HEK293T (cell line): ENCODE measurements at places on chromosomes 11 and 22.

DNA sequence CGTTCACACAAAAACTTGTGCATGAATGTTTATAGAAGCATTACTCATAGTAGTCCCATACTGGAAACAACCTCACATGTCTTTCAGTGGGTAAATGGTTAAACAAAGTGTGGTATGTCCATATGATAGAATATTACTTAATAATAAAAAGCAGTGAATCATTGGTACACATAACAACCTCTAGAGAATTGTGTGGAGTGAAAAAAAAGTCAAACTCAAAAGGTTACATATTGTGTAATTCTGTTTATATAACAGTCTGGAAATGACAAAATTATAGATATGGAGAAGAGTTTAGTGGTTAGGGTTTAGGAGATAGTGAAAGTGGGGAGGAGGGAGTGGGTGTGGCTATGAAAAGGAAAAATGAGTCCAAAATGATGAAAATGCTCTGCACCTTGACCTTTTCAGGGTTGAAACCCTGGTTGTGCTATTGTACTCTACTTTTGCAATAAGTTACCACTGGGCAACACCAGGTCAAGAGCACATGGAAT lies 243.4 kb upstream of the DDI1 start:
- DNase-seq, result no peak

- DNase-seq, result no peak
Measured at GRCh38 chr22:45421349-45422055, 8.0 kb downstream of the RIBC2 start.

DNA sequence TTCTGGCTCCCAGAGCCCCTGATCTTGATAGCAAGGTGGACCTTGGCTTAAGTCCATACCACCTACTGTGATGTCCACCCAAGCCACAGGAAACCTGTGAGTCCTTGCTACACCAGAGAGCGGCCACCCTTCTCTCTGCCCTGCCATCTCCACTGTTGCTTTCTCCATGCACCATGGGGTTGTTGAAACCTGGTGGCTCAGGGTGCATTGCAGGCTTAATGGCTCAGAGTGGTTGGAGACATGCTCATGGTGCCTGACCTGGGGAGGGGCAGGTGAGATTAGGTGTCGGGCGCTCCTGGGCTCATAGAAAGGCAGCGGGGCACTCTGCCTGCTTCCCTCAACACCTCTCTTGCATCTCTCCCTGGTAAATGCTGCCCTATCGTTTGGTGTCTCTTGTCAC lies 25.0 kb upstream of the CACNG2 start:
- DNase-seq, result no peak

- DNase-seq, result no peak
Measured at GRCh38 chr11:131978351-131978750, 607.9 kb downstream of the NTM start.

DNA sequence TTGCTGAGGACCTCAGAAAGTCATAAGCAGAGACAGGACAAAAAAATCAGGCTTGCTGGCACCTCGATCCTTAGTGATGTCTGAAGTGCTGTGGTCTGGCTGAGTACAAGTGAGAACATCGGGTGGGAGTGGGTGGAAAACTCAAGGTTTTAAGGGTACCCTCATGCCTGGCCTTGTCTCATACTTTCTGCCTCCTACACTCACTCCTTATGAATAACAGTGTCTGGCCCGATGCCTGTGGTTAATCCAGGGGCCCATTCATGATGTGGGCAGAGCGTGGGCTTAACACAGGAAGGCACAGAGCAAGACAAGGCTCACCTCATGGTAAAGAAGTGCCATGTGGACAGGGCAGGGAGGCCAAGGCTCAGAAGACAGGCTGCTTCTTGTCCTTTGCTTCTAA lies 11.0 kb upstream of the UCP3 start:
- DNase-seq, result no peak

DNA sequence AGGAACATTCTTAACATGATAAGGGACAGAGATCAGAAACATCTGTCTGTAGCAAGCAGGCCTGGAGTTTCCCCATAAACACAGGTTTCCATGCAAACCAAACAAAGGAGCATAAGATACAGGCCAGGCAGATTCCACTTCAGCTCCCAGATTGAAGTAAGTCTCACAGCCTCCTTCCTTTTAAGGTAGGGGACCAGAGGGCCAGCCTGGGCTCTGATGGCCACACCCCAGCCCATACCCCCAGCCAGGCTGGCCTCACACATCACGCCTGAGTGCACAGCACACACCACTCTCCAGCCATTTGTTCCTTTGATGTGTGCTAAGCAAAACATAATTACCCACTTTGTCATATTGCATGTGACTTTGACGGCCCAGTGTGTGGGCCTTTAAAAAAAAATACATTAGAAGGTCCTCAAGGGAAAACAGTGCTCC lies 518.7 kb downstream of the NTM start:
- no peak for DNase-seq

- no peak for DNase-seq
Measured at GRCh38 chr11:102208835-102209234, 98.6 kb downstream of the YAP1 start.

DNA sequence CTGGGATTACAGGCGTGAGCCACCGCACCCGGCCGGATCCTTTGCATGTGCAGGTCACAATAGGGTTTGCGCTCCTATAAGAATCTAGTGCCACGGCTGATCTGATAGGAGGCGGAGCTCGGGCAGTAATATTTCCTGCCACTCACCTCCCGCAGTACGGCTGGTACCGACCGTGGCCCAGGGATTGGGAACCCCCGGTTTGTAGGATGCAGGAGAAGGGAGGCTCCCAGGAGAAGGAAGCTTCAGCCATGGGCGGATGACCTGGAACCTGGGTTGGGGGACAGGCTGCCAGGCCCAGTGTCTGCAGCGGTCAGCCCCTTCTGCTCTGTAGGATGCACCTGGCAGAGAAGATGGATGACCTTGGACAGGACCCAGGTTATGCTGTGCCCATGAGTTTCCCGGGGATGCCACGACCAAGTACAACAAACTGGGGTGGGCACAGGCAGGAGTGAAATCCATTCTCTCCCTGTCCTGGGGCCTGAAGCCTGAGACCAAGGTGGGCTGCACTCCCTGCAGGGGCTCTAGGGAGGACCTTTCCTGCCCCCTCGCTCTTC lies 818.9 kb downstream of the BRD1 start:
- no peak for DNase-seq

DNA sequence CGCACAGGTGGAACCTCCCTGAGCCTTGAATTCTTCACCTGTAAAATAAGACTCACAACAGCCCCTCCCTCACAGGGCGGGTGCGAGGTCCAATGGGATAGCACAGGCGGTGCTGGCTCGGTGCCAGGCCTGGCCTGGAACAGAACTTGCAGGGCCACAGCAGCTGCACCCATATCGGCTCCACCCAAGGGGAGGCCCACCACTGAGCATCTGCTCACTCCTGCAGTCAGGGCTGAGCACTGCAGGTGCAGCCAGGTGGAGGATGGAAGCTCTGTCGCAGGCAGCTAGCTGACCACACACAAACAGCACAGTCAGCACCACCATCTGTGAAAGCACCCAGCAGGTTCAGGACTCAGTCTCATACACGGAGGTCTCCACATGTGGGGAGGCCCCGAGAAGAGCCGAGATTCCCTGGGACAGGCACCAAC lies 19.6 kb downstream of the VPS37C start:
- DNase-seq, result no peak

- DNase-seq, result no peak
Measured at GRCh38 chr11:19393941-19394340, 153.2 kb upstream of the E2F8 start.

DNA sequence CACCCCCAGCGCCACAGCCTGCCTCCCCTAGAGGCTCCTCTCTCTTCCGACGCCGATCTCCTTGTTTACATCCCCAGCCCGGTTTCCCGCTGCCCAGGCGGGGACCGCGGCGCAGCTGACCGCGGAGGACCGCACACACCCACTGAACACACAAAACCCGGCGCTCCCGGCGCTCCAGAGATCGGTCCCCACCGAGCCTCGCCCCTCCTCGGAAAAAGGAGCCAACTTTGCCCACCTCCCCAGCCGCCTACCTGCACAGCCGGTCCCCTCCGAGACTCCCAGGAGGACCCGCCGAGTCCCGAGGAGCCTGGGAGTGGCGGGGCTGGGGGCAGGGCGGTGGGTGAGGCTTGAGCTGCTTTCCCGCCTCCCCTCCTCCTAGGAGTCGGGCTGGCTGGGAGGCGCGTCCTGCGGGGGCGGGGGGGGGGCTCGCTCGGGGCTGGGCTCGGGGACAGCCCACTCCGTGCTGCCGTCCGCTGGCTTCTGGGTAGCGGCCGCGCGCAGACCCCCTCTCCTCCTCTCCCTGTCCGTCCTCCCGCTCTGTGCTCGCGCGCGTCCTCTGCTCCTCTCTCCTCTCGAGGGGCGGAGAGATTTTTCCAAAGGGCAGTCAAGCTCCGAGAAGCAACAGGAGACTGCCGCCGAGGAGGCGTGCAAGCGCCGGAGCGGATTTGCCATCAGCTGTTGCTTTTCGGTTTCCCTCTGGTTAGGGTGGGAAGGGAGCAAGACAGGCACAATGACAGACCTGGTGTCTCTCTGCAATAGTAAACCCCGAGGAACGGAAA lies at the start of gene FXYD6:
FXYD6 (minus strand) TSS at position 318 of the 779 bp plus-strand sequence. CDS start 33,882 bp downstream, outside the sequence.
- DNase-seq, result peak; percentile 77

DNA sequence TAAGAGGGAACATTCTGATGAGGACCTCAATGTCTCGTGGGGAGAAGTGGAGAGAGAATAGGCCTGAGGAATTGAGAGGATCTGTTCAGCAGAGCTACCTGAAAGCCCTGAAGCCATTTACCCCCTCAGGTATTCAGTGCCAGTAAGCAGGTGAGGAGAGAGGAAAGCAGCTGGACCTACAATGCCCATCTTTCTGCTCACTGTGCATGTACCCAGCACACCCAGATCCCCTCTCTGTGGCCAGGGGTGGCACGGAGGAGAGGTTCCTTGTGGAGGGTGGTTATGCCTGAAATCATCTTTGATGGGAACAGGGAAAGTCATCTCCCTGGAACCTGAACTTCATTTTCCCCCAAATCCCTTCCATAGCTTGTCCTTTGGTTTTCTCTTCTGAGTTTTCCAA lies 277.8 kb upstream of the B3GAT1 start:
- no peak for DNase-seq

- DNase-seq, result peak; percentile 27
Measured at GRCh38 chr11:92226331-92227229, 2.0 kb downstream of the FAT3 start.

GRCh38 chr11:71355281-71355680 lies 92.9 kb downstream of the DHCR7 start:
- DNase-seq, result no peak

GRCh38 chr11:132933703-132934102 lies 598.6 kb downstream of the OPCML start:
- DNase-seq, result no peak

DNA sequence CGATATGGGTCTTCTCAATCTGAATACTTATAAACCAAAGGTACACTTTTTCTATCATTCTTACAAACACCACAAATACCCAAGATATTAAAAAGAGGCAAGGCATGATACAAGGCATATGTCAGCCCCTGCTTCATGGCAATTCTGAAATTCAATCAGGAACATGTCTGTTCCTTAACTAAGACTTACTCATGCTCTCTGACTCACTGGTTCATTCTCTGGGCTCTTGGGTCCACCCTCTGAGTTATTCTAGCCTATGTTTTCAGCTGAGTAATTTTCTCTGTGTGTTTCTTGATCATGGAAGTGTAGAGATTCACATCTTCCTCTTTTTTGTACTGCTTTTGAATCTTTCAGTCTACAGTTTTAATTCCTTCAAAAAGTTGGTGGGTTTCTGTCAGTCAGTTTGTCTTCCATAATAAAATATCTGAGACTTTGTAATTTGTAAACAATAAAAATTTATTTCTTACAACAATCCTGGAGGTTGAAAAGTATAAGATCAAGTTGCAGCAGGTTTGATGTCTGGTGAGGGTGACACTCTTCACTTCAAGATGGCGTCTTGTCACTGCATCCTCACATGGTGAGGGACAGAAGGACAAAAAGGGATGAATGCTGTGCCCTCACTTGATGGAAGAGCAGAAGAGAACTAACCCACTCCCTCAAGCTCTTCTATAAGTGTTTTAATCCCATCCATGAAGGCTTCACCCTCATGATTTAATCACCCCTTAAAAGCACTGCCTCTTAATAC lies 211.7 kb downstream of the FAM76B start:
- no peak for DNase-seq
